ENCODE measurements at places on chromosomes 1 and 21.
A peak's percentile ranks its signal among the peaks of the same experiment; 100 is the strongest.

GRCh38 chr21:41183575-41183974 is 15.6 kb downstream of the BACE2 start:
- no peak for DNase-seq

- DNase-seq: no peak
Observed at GRCh38 chr21:38790059-38790458, 15.7 kb upstream of the ETS2 start.

- no peak for DNase-seq
Observed at GRCh38 chr1:240823357-240823756, 211.4 kb upstream of the GREM2 start.

- no peak for DNase-seq
Observed at GRCh38 chr1:207938016-207938415, 27.1 kb upstream of the CD34 start.

- no peak for DNase-seq
Observed at GRCh38 chr1:27353629-27354028, 11.8 kb downstream of the SYTL1 start.

DNA sequence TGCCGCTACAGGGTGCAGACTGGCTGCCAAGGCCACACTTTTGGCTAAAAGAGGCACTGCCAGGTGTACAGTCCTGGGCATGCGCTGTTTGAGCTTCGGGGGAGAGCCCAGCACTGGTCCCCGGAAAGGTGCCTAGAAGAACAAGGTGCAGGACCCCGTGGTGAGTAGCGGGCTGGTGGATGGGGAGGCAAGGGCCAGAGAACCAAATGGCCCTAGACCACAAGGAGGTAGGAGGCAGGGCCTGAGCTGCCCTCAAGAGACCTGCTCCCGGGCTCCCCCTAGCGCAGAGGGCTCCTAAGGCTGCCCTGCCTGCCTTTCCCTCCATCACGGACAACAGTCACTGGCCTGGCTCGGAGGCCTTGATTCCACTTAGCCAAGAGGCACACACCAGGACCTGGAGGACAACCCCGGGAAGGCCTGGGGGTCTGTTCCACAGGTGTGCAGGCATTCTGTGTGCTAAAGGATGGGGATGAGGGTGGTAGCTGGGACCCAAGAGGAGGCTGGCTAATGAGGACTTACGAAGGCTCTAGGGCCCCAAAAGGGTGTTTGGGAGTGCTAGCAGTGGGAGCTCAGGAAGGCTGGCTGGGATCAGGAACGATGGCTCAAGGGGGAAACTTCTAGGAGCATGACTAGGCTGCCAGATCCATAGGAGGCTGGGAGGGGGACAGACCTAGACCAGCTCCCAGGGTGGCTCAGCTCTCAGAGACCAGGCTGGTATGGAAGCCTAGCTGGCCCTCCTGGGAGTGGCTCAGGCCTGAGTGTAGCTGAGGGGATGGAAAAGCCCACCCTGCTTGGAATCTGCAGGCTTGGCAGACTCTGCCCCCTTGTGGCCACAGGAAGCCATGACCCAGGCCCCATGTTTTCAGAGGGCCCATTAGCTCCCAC is 742 bp downstream of the ARTN start:
- DNase-seq: peak; percentile 55

DNA sequence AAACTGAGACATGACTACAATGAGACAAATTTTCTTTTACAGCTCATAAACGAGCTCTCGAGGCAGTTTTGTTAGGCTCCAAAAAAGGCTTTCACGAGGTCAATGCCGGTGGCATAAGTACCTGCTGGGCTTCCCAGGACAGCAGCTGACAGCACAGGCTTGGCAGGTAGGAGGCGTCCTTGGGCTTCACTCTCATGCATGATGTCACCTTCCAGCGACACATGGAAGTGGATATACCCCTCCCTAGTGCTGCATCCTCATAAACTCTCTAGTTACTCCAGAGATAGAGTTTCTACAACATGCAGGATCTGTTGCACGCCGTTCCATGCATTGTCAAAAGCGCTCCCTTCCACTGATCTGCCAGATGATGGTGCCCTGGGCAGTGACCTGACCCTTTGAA is 112.5 kb upstream of the PAXBP1 start:
- no peak for DNase-seq

GRCh38 chr1:28194326-28195035 is 18.0 kb upstream of the PTAFR start:
- no peak for DNase-seq

- no peak for DNase-seq
Observed at GRCh38 chr1:217642455-217642854, 11.3 kb downstream of the SPATA17 start.

DNA sequence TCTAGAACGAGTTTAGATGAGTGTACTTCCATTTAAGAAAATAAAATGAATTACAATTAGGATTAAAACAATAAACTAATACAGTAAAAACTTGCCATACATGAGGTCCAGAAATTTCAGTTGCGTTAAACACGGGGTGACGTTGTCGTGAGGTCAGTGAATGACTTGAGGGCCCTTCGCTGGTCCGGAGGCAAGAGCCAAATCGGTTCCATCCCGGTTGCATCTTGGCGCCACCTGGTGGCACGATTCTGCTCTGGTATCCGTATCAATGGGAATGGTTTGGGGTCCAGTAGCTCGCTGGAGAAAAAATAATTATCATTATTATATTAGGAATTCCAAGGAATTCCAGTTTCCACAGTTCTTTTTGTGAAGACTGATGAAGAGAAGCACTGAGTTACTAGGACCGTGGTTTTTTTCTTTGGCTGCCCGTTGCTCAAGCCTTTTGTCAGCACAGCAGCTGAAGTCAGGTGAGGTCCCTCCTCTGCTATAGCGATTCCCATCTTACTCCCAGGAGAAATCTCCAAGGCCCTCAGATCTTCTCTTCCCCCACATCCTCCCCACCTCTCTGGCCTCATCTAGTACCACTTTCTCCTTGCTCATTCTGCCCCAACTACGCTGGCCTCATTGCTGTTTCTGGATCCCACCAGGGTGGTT is 161.4 kb downstream of the SLC35F3 start:
- DNase-seq: peak; percentile 27

GRCh38 chr1:184189361-184189760 is 137.8 kb downstream of the TSEN15 start:
- no peak for DNase-seq

GRCh38 chr1:73659136-73659535 is 538.8 kb downstream of the LRRIQ3 start:
- DNase-seq: no peak

GRCh38 chr1:6483017-6483760 is 8.3 kb downstream of the PLEKHG5 start:
- no peak for DNase-seq

- no peak for DNase-seq
Observed at GRCh38 chr1:59601041-59601441, 213.7 kb upstream of the HOOK1 start.

All from muscle of arm (tissue), 14 donors.